ENCODE measurements at places on chromosomes 5 and 9. TPM values are rescaled to one million over a fixed set of nuclear protein-coding genes. Genes with fewer than 3 reads are reported as not detected.

The SHOC1 gene
- not detected for total RNA-seq

The IDNK gene
- total RNA-seq, result 5.1 TPM

The GSN gene
- 1.1 TPM for total RNA-seq

The EQTN gene
- not detected for total RNA-seq

The IFNK gene
- not detected for total RNA-seq

The PCDHB16 gene
- not detected for total RNA-seq

The ANKRD20A1 gene
- 1.2 TPM for total RNA-seq

The GGTA1 gene
- total RNA-seq, result not detected

The PRRT1B gene
- total RNA-seq, result not detected

The DDX4 gene
- total RNA-seq, result 0.09 TPM

The NR5A1 gene
- total RNA-seq, result not detected

The ELAVL2 gene
- total RNA-seq, result not detected

The SPATA31C1 gene
- not detected for total RNA-seq

GRCh38 chr5:169044962-169045361 lies 256.0 kb downstream of the SLIT3 start:
- H3K27ac ChIP-seq, result no peak overlapping the region
- H3K4me3 ChIP-seq, result no peak overlapping the region
- H3K27me3 ChIP-seq, result peaks cover 8% of the 10 kb centered on the region
- no peak for DNase-seq
- H3K4me1 ChIP-seq, result no peaks in the 10 kb centered on the region
- no peaks in the 10 kb centered on the region for H3K36me3 ChIP-seq

- no peak overlapping the region for H3K4me3 ChIP-seq
- peaks cover 14% of the 10 kb centered on the region for H3K4me1 ChIP-seq
- H3K27ac ChIP-seq, result no peak overlapping the region
- H3K27me3 ChIP-seq, result no peaks in the 10 kb centered on the region
Measured at GRCh38 chr9:92627651-92628050, 42.3 kb downstream of the IPPK start.

DNA sequence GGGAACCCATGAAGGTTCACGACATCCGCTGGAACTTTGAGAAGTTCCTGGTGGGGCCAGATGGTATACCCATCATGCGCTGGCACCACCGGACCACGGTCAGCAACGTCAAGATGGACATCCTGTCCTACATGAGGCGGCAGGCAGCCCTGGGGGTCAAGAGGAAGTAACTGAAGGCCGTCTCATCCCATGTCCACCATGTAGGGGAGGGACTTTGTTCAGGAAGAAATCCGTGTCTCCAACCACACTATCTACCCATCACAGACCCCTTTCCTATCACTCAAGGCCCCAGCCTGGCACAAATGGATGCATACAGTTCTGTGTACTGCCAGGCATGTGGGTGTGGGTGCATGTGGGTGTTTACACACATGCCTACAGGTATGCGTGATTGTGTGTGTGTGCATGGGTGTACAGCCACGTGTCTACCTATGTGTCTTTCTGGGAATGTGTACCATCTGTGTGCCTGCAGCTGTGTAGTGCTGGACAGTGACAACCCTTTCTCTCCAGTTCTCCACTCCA lies 7.6 kb downstream of the GPX3 start:
- H3K4me1 ChIP-seq, result no peaks in the 10 kb centered on the region
- H3K4me3 ChIP-seq, result no peak overlapping the region
- peak overlapping the region; percentile 14 for H3K27ac ChIP-seq
- no peak for DNase-seq

DNA sequence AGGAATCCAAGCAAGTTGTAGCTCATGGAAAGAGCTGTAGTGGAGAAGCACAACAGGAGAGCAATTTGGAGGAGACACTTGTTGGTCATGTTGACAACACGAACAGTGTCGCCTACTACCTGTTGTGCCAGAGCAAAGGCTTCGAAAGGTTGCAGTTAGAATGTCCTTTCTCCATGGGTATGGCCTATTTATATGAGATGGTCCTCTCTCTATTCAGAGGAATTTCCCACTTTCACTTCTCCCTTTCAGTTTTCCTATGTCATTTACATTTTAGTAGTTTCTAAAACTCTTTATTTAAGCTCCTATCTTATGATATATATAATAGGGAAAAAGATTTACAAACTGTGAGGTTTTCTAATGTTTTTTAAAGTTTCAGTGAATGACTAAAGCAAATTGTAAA lies at the start of gene IFNB1:
Gene IFNB1, minus strand, starts transcription at position 162 of the 400 bp plus-strand sequence. Its CDS starts 73 bp downstream, at position 89.
- peaks cover 24% of the 10 kb centered on the region for H3K4me1 ChIP-seq
- H3K36me3 ChIP-seq, result no peaks in the 10 kb centered on the region
- H3K27me3 ChIP-seq, result peaks cover 23% of the 10 kb centered on the region

DNA sequence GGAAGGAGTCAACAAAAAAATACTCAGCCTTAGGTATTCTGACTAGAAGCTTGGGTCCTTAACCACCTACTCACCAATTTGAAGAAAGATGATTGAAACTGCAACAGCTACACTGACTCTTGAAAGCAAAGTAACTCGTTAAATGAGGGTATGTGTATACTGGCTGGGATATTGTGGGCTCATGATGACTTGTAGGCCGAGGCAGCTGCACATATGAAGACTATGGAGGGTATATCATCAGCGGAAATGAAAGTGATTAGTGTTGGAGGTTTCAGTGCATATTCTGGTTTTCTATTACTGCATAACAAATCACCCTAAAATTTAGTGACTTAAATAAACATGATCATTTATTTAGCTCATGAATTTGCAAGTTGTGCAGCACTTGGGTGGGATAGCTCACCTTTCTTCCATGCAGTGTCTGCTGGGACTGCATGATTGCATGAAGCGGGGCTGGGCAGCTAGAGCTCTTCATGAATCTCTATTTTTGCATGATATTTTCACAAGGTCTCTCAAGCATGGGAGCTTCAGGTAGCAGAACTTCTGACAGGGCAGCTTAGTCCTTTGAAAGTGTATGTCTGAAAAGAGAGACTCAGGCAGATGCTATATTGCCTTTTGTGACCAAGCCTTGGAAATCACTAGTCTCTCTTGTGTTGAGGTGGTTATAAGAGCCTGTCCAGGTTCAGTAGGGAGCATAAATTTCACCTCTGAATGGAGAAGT lies 96.1 kb upstream of the CDKN2B start:
- peaks cover 57% of the 10 kb centered on the region for H3K4me1 ChIP-seq
- H3K36me3 ChIP-seq, result no peaks in the 10 kb centered on the region
- H3K4me3 ChIP-seq, result no peak overlapping the region

DNA sequence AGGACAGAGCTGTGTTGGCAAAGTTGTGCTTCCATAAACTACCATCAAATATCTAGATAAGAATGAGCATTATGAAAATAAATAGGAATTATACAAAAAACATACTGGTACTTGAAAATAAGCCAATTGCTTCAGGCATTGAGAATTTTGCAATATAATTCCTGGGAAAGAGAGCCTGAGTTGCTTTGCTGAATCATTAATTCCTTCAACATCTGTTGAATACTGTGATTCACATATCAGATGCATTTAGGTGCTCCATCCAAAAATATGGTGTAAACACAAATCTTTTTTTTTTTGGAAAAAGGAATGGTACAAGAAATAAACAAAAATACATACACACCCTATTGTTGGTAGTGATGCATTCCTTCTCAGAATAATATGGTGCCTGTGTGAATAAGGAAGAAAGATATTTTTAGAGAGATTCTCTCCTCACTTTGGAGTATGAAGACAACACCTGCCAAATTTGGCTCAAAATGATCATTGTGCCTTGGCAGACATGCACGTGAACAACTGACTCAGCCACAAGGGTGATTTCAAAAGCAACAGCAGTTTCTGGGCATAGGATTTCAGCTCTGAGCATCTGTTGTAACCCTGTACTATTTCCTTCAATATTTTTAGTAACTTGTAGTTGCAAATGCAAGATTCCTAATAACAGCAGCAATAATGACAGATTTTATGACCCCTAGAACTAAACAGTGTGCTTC lies 96.7 kb downstream of the CAVIN4 start:
- H3K27me3 ChIP-seq, result no peaks in the 10 kb centered on the region
- DNase-seq, result no peak
- no peak overlapping the region for H3K27ac ChIP-seq
- no peak overlapping the region for H3K4me3 ChIP-seq
- H3K36me3 ChIP-seq, result no peaks in the 10 kb centered on the region

GRCh38 chr5:180259260-180259611 lies 32.6 kb downstream of the MAPK9 start:
- H3K27me3 ChIP-seq, result no peaks in the 10 kb centered on the region
- H3K27ac ChIP-seq, result no peak overlapping the region
- no peak for DNase-seq
- H3K4me1 ChIP-seq, result no peaks in the 10 kb centered on the region
- H3K4me3 ChIP-seq, result no peak overlapping the region

GRCh38 chr9:6126377-6126776 lies 89.2 kb upstream of the IL33 start:
- H3K4me1 ChIP-seq, result no peaks in the 10 kb centered on the region
- H3K36me3 ChIP-seq, result no peaks in the 10 kb centered on the region
- H3K4me3 ChIP-seq, result no peak overlapping the region

GRCh38 chr9:133031496-133031911 lies 707 bp downstream of the GTF3C5 start:
- H3K4me1 ChIP-seq, result peaks cover 31% of the 10 kb centered on the region
- H3K27ac ChIP-seq, result peak overlapping the region; percentile 54
- no peaks in the 10 kb centered on the region for H3K27me3 ChIP-seq

GRCh38 chr5:84729326-84729725 lies 344.6 kb upstream of the EDIL3 start:
- no peaks in the 10 kb centered on the region for H3K27me3 ChIP-seq
- H3K36me3 ChIP-seq, result no peaks in the 10 kb centered on the region
- no peak overlapping the region for H3K4me3 ChIP-seq
- no peak overlapping the region for H3K27ac ChIP-seq
- no peak for DNase-seq

DNA sequence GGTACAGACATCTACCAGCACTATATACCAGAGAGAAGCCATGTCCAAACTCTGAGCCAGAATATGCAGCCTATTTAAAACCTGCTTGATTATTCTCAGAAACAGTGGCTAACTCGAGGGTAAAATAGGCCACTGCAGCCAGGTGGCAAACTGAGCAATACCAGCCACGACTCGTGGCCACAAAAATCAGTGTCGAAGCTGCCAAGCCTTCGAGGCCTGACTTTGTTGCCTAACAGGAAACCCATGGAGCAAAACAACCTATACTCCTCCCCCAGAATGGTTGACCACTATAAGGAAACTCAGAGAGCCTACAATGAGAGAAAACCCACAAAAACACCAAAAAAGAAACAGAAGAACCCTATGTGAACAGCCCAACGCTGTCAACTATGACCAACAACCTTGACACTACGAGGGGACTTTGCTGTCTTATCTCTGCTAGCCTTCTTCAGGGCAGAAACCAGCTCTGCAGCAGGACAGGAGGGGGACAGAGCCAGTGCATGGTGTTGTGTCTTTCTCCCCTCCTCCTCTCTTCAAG lies 133.8 kb downstream of the TMEM174 start:
- no peak for DNase-seq
- H3K4me3 ChIP-seq, result no peak overlapping the region
- H3K36me3 ChIP-seq, result no peaks in the 10 kb centered on the region
- H3K4me1 ChIP-seq, result peaks cover 2% of the 10 kb centered on the region
- peaks cover 64% of the 10 kb centered on the region for H3K27me3 ChIP-seq

DNA sequence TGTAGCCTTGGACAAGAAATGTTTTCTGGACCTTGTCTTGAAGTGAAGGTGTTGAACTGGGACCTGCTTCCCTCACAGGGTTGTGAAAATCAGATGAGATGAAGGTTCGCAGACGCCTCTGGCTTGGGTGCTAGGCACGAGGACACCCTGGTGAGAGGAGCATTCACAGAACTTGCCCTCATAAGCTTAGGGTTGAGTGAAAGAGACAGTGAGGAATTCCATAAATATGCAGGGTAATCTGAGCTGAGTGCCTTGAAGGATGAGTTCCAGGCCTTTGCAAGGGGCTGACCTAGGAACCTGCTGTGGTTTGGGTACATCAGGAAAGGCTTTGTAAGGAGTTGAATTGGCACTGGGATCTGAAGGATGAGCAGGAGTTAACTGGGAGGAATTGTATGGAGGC lies 75.7 kb upstream of the SAP30L start:
- H3K4me3 ChIP-seq, result no peak overlapping the region
- no peak overlapping the region for H3K27ac ChIP-seq
- DNase-seq, result no peak
- no peaks in the 10 kb centered on the region for H3K27me3 ChIP-seq
- H3K36me3 ChIP-seq, result no peaks in the 10 kb centered on the region
- H3K4me1 ChIP-seq, result no peaks in the 10 kb centered on the region

DNA sequence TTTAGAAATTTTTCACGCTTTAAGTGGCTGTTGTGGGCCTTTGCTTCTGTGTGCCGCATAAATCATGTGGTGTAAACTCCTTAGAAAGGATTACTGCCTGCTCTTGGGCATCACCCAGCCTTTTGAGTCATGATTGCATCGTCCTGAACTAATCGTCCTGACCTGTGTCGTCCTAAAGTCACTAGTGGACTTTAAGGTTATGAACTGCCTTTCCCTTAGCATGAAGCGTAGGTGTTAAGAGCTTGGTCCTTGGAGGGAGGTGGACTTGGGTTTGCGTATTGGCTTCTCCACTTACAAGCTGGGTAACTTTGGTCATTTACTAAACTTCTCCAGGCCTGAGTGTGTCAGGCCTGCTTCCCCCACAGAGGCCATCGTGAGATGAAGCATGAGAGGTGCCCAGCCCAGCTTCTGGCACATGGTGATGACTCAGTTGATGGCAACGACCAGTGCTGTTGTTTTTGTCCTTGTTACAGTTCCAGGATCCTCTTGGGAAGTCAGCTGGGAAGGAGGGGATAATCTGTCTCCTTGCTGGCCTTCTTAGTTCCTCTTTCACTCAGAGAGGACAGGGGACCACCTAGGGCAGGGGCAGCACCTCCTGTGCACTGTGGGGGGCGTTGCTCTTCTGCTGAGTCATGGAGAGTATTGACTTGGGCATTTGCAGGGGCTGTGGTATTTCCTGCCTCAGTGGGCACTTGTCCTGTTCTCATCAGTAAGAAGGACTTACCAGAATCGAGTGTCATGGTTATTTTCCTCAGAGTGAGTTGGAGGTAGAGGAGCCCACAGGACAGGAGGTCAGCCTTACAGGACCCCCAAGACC lies 54.2 kb upstream of the NCS1 start:
- H3K4me1 ChIP-seq, result no peaks in the 10 kb centered on the region
- H3K27ac ChIP-seq, result no peak overlapping the region
- peaks cover 19% of the 10 kb centered on the region for H3K36me3 ChIP-seq
- no peak overlapping the region for H3K4me3 ChIP-seq
- DNase-seq, result no peak

GRCh38 chr5:72817076-72817481 lies 618 bp downstream of the TNPO1 start:
- peak overlapping the region; percentile 67 for H3K27ac ChIP-seq
- H3K4me1 ChIP-seq, result peaks cover 23% of the 10 kb centered on the region
- H3K27me3 ChIP-seq, result peaks cover 14% of the 10 kb centered on the region
- peak; percentile 10 for DNase-seq
- no peaks in the 10 kb centered on the region for H3K36me3 ChIP-seq
- peak overlapping the region; percentile 82 for H3K4me3 ChIP-seq

All from activated T-helper 2 cell treated with anti-CD3 and anti-CD28 coated beads, Interferon-gamma antibody, Interleukin-2, Interleukin-4, amounts not matched to agents 10 μg/mL and 5 μg/mL and 100 μg/mL, durations not matched to agents 14 hours and 24 hours and 36 hours (primary cell).